ENCODE measurements at places on chromosomes 5 and 9. TPM values are rescaled to one million over a fixed set of nuclear protein-coding genes. Genes with fewer than 3 reads are reported as not detected.

The ANKRD18A gene
- 0.10 TPM for total RNA-seq

- DNase-seq, result peak; percentile 41
Observed at GRCh38 chr5:103259705-103260355, 1.3 kb downstream of the MACIR start.

- no peak for DNase-seq
Observed at GRCh38 chr5:58275516-58275915, 184.4 kb downstream of the PLK2 start.

The TAS2R1 gene
- total RNA-seq, result not detected

DNA sequence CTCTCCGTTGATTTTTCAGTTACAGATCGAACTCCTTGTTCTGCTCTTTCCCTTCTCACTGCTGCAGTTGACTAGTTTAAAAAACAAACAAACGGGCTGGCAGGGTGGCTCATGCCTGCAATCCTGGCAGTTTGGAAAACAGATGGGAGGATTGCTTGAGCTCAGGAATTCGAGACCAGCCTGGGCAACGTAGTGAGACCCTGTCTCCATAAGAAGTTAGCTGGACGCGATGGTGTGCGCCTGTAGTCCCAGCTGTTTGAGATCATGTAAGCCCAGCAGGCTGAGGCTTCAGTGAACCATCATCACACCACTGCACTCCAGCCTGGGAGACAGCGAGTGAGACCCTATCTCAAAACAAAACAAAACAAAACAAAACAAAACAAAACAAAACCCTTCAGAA is 51.4 kb upstream of the NCS1 start:
- DNase-seq, result no peak

The TLE4 gene
- total RNA-seq, result 337 TPM

- no peak for DNase-seq
Observed at GRCh38 chr9:90900130-90900529, 98.5 kb downstream of the SYK start.

The GADD45G gene
- total RNA-seq, result 10.2 TPM

The FABP6 gene
- total RNA-seq, result 1.5 TPM

DNA sequence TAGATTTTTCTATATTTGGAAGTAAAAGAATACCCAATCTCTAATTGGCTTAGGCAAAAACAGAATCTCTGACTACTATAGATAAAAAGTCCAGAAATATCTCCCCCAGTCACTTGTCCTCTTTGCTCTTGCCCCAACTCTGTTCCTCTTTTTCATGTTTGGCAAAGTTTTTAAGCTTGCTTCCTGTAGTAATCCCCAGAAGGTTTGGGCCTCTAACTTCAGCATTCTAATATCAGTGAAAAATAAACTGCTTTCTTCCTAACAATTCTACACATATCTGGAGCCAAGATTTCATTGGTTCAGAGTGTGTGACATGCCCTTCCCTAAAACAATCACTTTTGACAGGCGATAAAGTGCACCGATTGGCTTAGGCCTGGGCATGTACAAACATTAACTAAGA is 1680.3 kb downstream of the MAT2B start:
- DNase-seq, result no peak

DNA sequence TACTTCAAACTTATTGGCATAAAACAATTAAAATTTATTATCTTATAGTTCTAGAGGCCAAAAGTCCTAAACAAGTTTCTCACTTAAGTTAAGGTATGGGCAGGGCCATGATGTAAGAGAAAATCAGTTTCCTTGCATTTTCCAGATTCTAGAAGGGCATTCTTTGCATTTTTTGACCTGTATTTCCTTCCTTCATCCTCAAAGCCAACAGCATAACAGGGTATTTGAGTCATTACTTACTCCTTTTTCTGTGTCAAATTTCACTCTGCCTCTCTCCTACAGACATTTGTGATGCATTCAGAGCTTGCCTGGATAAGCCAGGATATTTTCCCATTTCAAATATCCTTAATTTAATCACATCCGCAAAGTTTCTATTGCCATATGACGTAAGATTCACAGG is 1499.0 kb downstream of the EFNA5 start:
- DNase-seq, result peak; percentile 3

DNA sequence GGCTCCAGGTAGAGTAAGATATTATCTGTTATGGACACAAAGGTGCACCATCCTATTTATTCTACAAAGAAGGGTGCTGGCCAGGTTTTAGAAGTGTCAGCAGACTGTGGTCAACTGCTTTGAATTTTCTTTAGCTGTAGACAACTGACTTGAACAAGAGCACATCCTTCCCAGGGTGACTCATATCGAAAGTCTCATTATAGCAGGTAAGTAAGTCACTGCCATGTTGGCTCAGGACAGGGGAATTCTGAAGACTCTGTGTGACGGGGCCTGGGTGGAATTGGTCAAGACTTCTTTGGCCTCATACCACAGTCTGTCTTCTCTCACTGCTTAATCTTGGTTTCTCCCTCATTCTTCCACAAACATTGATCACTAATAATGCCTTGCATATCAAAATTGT is 214.5 kb upstream of the CDH9 start:
- DNase-seq, result no peak

DNA sequence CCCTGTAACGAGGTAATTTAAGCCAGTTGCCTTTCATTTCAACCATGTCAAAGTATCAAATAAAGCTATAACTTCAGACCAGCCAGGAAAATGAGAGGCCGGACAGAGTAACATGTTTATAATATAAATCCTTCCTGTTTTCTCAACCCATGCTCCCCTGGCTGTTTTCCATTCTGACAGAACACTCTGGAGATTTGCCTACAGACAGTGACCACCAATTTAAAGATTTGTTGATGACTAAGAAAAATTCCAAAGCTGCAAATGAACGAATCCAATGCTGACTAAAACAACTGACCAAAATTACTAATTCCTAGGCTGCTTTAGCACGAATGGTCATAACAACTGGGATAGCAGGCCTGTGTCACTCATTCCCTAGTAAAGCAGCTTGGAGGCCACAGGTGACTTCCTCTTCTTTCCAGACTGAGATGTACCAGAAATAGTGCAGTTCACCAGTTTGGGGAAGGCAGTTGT is 141.4 kb downstream of the AOPEP start:
- peak; percentile 93 for DNase-seq

GRCh38 chr5:171492781-171493180 is 73.3 kb downstream of the FGF18 start:
- peak; percentile 30 for DNase-seq

DNA sequence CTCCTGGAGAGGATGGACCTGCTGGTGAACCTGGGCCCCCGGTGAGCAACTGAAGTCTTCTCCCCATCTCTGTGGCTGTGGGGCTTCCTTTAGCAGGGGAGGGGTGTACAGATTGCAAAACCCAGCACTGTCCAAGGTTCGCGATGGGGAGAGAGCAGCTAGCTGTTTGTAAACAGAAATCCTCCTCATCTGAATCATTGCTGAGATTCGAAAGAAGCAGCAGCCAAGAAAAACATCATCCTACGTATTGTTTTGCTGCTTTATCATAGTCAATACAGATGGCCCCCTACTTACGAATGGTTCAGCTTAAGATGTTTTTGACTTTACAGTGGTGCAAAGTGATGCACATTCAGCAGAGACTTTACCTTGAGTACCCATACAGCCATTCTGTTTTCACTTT is 80.0 kb upstream of the TGFBR1 start:
- no peak for DNase-seq

- DNase-seq, result no peak
Observed at GRCh38 chr5:171867786-171868185, 82.2 kb downstream of the SMIM23 start.

- DNase-seq, result no peak
Observed at GRCh38 chr5:44887722-44888121, 79.0 kb downstream of the MRPS30 start.

The FOXD4 gene
- total RNA-seq, result 0.65 TPM

GRCh38 chr5:83179966-83180365 is 102.6 kb downstream of the XRCC4 start:
- DNase-seq, result no peak

The GMCL2 gene
- total RNA-seq, result not detected

The BASP1 gene
- 72.9 TPM for total RNA-seq
